ENCODE measurements at places on chromosomes 12 and 14.

DNA sequence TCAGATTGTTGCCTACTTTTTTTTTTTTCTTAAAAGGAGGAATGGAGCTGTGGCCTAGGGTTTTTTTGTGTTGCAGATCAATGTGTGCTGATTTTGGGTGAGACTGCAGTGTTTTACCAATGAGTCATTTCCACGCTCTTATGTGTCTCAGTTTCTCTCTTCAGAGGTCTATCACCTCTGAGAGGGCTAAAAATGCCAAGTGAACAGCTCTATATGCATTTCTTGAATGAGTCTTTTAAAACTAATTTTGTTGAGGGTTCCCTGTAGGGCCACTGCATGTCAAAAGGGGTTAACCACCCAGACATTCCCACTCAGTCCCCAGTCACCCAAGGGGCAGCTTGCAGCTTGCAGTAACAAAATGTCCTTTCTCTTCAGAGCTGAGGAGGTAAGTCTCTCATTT lies 24.3 kb upstream of the GLIPR1L2 start:
- DNase-seq = no peak

- no peak for DNase-seq
These were observed 111.9 kb downstream of the SLC41A2 start for GRCh38 chr12:104846056-104846767.

- DNase-seq = no peak
These were observed 45.0 kb downstream of the CRADD start for GRCh38 chr12:93722179-93722578.

DNA sequence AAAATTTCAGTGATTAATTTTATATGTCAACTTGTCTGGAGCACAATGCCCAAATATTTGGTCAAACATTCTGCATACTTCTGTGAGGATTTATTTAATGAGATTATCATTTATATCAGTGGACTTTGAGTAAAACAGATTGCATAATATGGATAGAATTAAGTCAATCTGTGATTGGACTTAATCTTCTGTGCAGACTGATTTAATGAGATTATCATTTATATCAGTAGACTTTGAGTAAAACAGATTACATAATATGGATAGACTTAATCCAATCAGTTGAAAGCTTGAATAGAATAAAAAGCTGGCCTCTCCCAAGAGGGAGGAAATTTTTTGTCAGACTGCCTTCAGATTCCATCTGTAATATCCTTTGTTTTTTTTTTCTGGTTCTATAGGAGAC lies 1413.2 kb downstream of the LRFN5 start:
- no peak for DNase-seq

DNA sequence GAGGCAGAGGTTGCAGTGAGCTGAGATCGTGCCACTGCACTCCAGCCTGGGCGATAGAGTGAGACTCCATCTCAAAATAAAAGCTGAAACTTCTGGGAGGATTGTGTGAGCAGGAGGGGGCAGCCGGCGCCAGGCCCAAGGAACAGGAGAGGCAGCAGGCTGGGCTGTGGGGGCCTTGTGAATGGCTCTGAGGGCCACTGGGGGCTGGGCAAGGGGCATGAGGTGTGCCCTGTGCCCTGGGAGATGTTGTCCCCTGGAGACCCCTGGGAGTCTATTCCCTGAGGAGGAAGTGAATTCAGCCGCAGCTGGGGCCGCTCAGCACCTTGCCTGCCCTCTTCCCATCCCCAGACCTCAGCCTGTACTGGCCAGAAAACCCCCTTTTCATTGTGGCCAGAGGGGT lies 4.9 kb downstream of the LBHD2 start:
- DNase-seq = no peak

DNA sequence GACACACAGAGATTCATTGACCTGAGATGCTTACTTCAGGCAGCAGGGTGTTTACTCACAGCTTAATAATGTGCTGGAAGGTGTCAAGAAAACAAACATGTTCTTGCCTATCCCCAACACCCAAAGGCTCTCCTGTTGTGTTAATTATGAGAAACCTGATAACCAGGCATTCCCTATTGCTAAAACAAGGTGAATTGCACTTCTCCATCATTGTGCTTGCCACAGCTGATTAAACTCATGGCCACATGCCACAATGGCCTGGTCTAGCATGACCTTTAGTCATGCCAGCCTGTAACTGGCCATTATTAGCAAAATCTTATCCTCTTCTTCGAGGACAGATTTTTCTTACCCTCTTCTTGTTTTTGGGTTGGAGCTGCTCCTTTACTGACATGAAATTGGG lies 21.4 kb downstream of the SMOC1 start:
- no peak for DNase-seq

GRCh38 chr14:68451696-68452373 lies 341.0 kb downstream of the ZFP36L1 start:
- no peak for DNase-seq

All from activated naive CD8-positive, alpha-beta T cell treated with anti-CD3 and anti-CD28 coated beads, Interleukin-2, amount 10 ng/mL, durations not matched to agents 7 days and 5 days (primary cell).